Breast epithelium (tissue), 4 donors: ENCODE measurements at places on chromosomes 5 and 9. TPM values are rescaled to one million over a fixed set of nuclear protein-coding genes. Genes with fewer than 3 reads are reported as not detected.

MIGA2 gene
- total RNA-seq = 25.3 TPM

- H3K27me3 ChIP-seq = peaks cover 31% of the 10 kb centered on the region
- no peaks in the 10 kb centered on the region for H3K36me3 ChIP-seq
- H3K27ac ChIP-seq = no peak overlapping the region
- no peak for DNase-seq
- no peaks in the 10 kb centered on the region for H3K4me1 ChIP-seq
These were observed 3.6 kb downstream of the SOHLH1 start for GRCh38 chr9:135695642-135696041.

- no peaks in the 10 kb centered on the region for H3K27me3 ChIP-seq
- no peaks in the 10 kb centered on the region for H3K4me1 ChIP-seq
- no peak overlapping the region for H3K4me3 ChIP-seq
- H3K27ac ChIP-seq = no peak overlapping the region
These were observed 43.9 kb upstream of the HMGCS1 start for GRCh38 chr5:43357067-43357466.

DNA sequence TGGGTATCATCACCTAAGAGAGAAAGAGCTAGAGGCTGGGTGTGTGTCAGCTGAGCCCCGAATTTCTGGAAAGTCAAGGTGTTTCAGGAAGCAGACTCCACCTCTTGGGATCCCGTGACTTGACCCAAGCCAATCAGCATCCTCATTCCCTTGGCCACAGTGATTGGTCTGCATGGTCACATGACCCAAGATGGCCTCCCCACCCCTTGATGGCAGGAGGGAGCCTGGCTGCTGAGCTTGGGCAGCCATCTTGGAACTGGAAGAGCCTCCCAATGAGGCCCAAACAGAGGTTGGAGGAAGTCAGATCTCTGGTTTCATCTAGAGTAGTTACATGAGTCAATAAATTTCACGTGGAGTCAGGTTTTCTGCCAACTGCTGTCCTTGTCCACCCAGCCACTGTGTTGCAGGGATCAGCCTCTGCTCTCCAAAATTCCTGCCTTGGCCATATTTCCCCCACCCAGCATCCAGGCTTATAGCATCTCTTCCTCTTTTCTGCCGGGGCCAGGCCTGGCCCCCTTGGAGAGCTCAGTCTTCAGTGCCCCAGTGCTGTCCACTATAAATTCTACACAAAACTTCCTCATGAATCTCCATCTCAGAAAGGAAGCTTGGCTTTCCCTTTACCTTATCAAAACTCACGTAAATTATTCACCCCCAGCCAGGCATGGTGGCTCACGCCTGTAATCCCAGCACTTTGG is 17.2 kb upstream of the SUSD3 start:
- H3K36me3 ChIP-seq = no peaks in the 10 kb centered on the region
- H3K27ac ChIP-seq = no peak overlapping the region
- no peak for DNase-seq
- H3K4me3 ChIP-seq = no peak overlapping the region
